NCI-H1417 (cell line): ENCODE measurements at places on chromosomes 3 and 15.

DNA sequence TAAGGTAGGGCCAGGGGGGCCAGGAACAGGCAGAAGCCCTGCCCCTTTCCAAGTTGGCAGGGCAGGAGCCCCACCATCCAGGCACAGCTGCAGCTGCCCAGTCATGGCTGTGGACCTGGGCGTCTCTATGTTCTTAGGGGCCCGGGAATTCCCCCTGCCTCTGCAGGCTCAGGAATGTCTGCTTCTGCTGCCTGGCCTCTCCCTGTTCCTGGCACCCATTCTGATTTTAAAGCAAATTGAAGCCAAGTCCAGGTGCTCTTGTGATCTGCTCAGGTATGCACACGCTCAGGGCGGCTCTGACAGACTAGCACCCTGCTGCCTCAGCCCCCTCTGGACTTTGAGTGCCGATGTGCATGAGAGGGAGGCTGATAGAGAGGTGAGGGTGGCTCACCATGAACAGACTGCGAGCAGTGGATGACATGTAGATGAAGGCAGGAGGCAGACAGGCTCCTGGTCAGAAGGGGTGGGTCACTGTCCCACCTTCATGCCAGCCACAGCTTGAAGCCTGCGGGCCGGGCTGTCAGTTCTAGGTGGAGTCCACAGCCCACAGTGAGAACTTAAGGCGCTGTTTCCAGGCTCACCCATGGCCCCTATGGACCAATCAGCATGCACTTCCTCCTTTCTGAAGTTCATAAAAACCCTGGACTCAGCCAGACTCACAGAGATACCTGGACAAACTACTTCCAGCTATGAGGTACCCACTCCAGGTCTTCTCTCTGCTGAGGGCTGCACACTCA is 747.8 kb upstream of the GBE1 start:
- DNase-seq, result no peak

- no peak for DNase-seq
Measured at GRCh38 chr3:152717252-152717651, 117.7 kb upstream of the P2RY1 start.

DNA sequence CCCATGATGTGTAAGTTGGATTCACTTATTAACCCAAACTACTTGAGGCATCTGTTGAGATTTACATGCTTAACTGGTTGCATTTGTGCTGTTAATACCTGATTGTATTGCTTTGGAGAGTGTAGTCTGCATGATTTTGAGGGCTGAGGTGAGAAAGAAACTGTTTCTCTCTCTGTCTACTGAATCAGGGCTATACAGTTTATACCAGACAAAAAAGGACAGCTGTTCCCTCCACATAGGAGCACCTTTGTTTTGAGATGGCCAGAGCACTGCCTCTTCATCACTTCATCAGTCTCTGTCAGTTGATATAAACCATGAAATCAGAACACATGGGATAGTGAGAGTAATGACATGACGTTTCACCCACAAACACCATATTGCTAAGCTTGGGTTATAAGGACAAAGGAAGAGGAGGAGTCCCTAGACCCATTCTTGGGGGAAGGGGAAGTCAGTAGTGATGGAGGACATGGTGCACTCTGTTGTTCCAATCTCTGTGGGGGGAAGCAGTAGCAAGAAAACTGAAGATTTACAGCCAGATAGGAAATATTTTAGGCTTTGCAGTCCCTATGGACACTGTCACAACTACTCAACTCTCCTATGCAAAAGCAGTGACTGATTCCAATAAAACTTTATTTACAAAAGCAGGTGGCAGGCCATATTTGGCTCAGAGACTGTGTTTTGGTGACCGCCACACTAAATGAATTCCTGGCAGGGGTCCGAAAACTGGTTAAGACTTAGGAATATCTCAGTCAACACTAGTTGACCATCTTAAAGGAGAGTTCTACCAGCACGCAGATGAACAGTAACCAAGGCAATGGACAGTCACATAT is 123.9 kb upstream of the NR2E3 start:
- no peak for DNase-seq

GRCh38 chr3:13976469-13976868 is 96.6 kb upstream of the WNT7A start:
- DNase-seq, result no peak

DNA sequence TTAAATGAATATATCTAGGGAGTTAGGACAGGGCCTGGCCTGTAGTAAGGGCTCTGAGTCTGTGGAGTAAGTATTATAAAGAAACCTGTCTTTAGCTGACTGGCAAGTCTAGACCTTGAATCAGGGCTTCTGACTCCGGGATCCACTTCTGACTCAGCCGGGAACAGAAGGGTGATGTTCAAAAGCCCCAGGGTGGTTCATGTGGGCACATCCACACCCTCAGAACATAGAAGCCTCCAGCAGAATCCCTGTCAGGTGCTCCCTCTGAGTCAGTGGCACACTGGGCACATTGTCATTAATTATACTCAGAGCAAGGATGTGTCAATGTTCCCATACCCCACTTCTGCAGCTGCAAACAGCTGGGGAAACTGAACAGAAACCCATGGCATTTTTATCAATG is 26.7 kb upstream of the SNRK start:
- no peak for DNase-seq

GRCh38 chr15:74274470-74275038 is 38.4 kb downstream of the CCDC33 start:
- DNase-seq, result no peak

DNA sequence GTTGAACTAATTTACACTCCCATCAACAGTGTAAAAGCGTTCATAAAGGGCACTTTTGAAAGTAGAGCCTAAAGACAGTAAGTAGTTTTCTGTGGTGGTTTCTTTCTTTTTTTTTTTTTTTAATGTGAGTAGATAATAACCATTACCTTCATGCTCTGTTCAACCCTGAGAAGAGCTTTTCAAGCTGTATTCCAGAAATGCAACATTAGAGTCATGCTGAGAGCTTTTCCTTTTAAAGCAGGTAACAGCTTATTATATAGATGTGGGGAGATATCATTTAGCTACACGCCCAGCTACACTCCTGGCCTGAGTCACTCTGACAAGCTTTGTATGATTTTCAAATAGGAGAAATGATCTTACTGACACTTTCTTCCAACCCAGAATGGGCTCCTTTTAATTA is 96.2 kb upstream of the ARHGEF26 start:
- DNase-seq, result peak; percentile 10

GRCh38 chr3:81434161-81434560 is 327.3 kb downstream of the GBE1 start:
- DNase-seq, result no peak

GRCh38 chr3:114721209-114721608 is 425.9 kb downstream of the ZBTB20 start:
- no peak for DNase-seq

- no peak for DNase-seq
Measured at GRCh38 chr3:58073301-58074108, 65.3 kb downstream of the FLNB start.

GRCh38 chr15:88487178-88487795 is 19.8 kb downstream of the MRPS11 start:
- no peak for DNase-seq
